Stimulated activated CD8-positive, alpha-beta memory T cell treated with anti-CD3 and anti-CD28 coated beads, Interleukin-15, amount 100 ng/mL, for 1 hour (primary cell): ENCODE measurements at places on chromosomes 3 and 15.

DNA sequence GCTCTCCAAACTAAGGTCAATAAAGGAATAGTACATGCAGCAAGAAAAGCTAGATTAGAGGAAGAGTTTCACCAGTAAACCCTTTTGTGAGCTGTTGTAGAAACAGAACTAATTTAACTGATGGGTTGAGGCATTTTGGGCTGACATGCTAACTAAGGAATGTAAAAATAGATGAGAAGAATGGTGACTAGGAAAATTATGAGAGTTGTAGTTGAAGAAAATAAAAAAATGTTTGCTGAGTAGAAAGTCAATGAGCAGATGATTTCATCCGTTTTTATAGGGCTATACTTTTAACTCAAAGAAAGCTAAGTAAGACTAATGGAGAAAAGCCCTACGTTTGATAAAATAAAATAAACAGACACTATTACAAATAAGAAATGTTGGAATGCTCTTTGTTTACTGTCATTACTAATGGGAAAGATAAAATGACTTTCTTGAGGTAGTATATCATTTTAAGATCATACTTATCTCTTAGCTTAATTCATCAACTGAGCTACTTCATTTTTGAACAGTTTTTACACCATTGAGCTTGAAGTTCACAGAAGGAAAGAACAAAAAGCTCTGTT is 209.4 kb upstream of the DPH6 start:
- DNase-seq, result no peak

DNA sequence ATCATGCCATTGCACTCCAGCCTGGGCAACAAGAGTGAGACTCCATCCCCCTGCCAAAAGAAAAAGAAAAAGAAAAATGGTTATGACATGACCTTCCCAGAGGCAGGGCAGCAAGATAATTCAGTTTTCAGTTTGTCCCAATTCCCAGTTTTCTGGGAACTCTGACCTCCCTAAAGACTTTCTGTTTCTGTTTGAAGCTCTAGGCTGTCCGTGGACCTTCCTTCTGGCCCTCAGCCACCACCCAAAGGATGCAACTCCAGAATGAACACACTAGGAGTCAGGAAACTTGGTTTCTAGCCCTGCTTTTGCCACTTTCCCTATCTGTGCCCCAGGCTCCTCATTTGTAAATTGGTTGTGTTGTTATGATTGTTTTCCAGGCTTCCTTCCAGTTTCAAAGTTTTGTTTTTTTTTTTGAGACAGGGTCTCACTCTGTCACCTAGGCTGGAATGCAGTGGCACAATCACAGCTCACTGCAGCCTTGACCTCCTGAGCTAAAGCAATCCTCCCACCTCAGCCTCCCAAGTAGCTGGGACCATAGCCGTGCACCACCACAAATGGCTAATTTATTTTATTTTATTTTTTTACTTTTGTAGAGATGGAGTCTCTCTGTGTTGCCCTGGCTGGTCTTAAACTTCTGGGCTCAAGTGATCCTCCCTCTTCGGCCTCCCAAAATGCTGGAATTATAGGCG is 68.6 kb downstream of the CDC25A start:
- no peak for DNase-seq

DNA sequence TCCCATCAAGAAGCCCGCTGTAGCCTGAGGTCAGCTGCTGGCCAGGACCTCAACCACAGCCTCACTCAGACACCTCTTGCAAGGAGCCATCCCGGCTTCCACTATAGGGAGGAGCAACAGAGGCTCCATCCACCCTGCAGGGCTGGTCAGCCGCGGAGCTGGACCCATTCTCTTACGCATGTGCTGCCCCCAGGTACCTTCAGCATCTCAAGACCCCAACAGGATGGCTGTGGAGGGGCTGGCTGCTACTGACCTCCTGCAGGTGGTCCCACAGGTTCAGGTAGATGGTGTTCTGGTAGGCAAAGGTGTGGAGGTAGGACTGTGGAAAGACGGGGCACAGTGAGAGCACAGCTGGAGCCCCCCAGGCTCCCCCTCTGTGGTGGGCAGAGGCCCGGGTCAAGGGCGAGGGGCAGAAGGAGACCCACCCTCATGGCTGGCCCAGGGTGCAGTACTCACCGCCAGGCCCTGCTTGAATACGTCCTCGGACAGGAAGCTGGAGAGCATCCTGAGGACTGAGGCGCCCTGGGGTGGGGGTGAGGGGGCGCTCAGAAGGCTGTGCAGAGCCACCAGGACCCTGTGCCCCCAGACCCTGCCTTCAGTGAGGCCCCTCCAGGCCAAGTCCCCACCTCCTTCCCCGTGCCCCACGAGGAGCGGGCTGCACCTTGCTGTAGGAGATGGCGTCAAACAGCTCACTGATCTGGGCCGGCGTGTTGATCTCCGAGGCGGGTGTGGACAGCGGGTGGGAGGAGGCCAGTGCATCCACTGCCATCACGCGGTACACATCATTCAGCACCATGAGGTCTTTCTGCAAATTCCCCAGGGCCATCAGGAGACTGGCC is 11.4 kb downstream of the ANPEP start:
- DNase-seq, result no peak

DNA sequence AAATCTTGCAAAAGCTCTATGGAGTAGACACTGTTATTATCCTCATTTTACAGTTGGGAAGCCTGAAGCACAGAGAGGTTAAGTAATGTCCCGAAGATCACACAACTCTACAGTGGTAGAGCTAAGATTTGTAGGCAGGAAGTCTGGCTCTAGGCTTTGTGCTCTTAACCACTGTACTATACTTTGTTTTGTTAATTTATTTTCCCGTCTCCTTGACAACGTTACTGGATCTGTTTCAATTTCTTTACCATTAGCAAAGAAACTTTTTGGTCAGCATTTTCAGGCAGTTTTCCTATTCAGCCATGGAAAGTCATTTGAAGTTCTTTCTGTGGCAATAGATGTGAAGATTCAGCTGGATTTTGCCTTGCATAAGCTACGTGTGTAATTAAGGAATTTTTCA is 51.7 kb downstream of the OTOL1 start:
- DNase-seq, result no peak

DNA sequence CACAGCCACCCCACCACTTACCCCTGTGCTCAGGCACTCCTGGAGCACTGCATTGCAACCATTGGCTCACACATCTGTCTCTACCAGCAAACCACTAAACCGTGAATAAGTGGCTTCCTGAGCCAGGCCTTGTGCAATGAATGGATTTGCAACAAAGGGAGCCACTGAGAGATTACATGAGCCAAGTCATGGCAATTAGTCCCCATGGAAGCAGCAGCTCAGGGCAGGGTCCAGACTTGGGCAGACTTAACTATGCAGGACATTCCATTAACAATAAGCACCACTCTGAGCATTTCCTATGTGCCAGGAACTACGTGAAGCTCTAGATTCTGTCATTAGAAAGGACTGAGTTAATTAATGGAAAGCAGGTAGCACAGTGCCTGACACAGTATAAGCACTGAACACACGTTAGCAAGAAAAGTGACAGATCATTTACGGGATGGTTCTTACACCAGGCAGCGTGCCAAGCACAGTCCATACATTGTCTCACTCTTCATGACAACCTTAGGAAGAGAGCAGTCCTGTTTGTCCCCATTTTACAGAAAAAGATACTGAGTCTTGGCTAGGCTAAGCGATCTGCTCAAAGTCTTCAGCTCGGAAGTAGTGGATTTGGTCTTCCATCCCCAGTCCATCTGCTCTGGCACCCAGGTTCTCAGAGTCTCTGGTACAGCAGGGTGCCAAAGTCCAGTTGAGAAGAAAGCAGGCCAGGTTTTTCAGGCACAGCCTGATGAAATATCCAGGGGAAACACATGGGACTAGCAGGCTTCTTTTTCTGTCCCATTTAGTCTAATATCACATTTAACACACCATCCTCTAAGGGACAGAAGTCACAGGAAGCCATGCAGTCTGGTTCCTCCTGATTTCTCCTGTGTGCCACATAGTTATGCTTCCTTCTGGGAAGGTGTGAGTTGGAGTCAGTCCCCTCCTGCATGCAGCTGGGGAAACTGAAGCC is 44.1 kb downstream of the LIPC start:
- no peak for DNase-seq

- no peak for DNase-seq
Observed at GRCh38 chr15:69451951-69452691, 497 bp upstream of the RPLP1 start.

DNA sequence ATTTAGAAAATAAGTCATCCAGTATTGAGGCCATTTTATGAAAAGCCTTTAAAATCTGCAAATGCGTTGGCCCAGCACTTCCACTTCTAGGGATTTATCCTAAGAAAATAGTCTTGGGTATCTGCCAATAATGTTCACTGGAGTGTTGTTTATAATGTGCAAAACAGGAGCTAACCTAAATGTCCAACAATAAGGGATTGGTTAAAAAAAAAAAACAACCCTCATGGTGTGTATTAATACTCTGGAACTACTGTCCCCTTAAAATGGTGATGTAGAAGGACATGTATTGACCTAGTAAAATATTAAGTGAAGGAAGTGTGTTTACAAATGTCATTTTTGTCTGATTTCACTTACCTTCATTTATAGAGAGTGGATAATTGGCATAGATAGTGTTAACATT is 58.0 kb downstream of the IGF1R start:
- no peak for DNase-seq

DNA sequence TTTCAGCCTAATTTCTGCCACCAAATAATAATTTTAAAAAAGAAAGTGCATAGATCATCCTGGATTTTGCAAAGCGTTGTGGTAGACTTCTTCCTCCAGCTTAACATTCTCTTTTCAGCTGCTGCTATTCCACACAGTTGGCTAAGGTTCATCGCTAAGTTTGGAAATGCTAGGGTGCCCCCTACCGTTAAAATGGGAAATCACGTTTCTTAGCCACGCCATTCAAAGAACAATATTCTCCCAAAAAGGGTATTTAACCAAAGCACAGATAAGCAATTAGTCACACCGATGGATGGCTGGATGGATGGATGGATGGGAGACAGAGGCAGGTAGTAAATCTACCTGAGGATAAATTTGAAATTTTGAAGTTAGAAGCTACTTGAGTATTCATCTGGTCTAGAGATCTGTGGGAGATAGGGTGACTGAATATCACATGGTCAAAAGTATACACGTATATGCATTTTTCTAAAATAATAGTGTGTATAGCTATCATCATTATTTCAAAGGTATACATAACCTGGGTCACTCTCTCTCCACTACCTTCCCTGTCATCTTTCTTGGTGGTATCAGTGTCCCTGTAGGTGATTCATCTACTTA is 67.2 kb downstream of the EFHB start:
- no peak for DNase-seq

DNA sequence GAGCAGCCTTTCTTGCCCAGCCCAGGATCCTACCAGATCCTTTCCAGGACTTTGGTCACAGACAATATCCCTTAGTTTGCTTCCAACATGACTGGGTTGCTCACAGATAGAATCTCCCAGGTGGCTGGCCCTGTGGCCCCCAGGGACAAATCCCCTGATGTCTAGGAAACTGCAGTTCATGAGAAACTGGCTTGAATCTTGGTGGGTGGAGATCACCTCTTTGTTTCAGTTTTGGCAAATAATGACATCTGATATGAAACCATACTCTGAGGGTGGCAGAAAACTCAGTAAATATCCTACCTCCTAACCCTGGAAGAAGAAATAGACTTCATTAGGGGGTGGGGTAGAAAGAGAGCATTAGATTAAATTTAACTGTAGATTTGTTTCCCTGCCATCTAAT is 44.1 kb upstream of the PFN2 start:
- no peak for DNase-seq

DNA sequence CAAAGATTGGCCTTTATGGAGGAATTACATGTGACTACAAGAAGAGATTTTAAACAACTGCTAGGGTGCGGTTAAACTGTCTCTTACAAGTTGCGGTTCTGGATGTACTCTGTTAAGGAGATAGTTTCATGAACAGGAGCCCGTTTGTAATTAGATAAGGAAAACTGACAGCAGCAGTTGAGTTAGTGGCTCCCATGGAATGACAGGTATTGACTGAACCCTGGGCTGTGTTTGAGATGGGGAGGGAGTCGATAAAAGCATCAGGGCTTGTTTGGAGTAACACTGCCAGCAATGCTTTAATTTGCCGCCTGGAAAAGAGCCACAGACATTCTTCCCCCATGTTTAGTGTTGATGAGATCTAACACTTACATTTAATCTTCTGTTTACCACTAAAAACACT is 139.9 kb downstream of the ROBO2 start:
- no peak for DNase-seq

DNA sequence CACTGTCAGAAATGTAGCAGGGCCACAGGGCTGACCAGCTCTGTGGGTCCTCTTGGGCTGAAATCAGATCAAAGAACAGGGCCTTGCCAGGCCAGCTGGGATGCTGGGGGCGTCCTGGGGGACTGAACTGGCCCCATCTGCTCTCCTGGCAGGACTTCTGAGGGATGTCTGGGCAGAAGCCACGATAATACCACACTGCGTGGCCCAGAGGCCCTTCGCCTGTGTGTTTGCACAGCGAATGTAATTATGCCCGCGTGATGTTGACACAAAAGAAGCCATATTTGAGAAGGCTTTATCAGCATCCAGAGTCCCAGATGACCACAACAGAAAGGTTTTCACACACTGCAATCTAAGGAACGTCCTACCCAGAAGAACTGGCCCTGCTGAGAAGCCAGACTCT is 174.0 kb downstream of the RAB11A start:
- no peak for DNase-seq
